Activated T-helper 2 cell treated with anti-CD3 and anti-CD28 coated beads, Interferon-gamma antibody, Interleukin-2, Interleukin-4, amounts not matched to agents 10 μg/mL and 5 μg/mL and 100 μg/mL, durations not matched to agents 14 hours and 24 hours and 36 hours (primary cell): ENCODE measurements at places on chromosomes 6 and 20.

DNA sequence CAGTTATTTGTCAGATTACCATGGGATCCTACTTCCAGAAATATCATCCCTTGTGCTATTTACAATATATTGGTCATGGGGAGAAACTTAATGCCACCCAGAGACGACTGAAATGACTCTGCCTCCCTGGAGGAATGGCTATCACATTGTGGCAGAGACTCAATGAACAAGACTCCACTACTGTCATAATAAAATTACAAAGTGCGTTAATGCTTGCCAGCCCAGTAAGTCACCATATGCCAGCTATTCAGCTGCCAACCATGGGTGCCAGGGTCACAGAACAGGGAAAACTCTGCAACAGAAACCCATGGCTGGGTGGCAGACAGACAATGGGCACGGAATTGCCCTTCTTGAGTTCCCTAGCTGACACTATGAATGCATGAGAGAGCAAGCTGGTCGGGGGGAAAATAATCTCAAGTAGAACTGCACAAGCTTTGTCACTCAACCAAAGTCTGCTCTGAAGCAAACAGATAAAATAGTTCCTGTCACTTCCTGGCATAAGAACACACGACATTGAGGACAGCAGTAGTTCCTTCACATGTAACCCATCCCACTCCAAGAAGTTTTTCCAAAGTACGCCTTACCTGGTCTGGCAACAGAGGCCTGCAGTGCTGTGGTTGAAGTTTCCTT, 32.1 kb downstream of the TP53INP2 start:
- no peak for DNase-seq

GRCh38 chr20:40323361-40323794, 365.7 kb downstream of the MAFB start:
- no peak for DNase-seq

- DNase-seq: no peak
These were observed 48.4 kb upstream of the FAM184A start for GRCh38 chr6:119126826-119127225.

- DNase-seq: no peak
These were observed 143.4 kb downstream of the AIG1 start for GRCh38 chr6:143204045-143204444.

GRCh38 chr6:37381579-37381978, 27.8 kb downstream of the RNF8 start:
- no peak for DNase-seq

- no peak for DNase-seq
These were observed 50.8 kb upstream of the BACH2 start for GRCh38 chr6:90347411-90347851.

DNA sequence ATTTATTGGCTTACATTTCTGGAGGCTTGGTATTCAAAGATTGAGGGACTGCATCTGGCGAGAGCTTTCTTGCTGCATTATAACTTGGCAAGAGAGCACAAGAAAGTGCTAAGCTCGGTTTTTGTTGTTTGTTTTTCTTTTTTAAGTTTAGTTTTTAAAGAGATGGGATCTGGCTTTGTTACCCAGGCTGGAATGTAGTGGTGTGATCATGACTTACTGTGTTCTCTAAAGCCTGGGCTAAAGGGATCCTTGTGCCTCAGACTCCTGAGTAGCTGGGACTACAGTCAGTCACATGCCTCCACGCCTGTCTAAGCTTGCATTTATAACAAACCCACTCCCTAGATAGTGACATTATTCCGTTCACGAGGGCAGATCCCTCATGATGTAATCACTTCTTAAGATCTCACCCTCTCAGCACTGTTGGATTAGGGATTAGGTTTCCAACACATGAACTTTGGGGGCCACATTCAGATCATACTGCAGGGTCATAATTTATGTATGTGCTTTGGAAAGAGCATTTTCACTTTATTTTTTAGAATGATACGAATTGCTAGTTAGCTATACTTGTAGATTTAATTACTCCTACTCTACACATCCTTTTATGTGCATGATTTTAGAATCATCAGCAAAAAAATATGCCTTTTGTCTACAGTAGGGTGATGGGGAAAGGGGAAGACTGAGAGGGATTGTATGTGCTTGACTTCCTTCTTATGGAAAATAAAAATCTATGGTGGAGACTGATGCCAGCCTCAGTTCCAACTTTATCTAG, 167.8 kb downstream of the JARID2 start:
- no peak for DNase-seq

DNA sequence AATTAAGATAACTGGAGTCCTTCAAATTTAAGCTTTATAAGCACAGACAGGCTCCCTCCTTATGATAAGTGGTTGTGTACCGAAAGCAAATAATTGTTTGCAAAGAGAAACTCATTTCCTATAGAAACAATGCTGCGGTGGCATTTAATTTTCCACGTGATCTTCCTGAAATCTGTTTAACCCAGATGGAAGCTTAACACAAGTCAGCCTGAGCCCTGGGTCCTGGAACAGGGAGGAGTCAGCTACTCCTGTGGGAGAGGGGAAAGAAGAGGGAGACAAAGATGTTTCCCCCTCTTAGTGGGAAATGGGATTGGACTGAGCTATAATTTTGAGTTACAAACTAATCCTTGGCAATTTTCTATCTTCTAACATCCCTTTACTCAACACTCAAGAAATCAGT, 136.5 kb downstream of the ELOVL4 start:
- DNase-seq: no peak

DNA sequence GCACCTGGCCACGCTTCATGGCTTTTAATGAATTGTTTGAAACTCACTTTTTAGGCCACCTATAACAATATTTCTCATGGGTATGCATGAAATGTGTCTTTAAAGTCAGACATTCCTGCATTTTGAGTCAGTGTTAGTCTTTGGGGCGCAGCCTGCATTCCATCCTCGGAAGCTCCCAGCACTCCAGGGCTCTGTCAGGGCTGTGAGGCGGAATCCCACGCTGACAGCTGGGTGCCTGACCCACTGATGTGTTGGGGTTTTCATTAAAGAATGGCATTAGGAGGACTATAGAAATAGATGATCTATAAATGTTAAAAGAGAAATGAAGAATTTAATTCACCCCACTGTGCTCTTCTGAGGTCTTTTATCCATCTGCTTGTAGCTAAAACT, 16.2 kb upstream of the CLDN20 start:
- DNase-seq: no peak

DNA sequence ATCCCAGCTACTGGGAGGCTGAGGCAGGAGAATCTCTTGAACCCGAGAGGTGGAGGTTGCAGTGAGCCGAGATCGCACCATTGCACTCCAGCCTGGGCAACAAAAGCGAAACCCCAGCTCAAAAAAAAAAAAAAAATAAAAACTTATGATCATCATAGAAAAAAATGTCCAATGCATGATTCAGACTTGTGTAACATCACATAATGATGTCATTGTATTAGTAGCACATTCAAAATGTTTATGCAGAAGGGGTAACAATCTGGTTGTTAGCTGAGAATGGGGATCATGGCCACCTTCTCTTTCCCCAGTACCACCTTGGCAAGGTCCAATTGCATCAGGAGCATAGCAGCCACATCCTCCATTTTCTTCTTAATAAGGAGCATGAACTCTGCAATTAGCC, 137.6 kb upstream of the MARCKS start:
- DNase-seq: no peak
